LoVo (cell line): ENCODE measurements at places on chromosomes 5 and 9.
A peak's percentile ranks its signal among the peaks of the same experiment; 100 is the strongest.

GRCh38 chr9:87698069-87698809, 27.7 kb upstream of the CTSL start:
- DNase-seq = no peak

DNA sequence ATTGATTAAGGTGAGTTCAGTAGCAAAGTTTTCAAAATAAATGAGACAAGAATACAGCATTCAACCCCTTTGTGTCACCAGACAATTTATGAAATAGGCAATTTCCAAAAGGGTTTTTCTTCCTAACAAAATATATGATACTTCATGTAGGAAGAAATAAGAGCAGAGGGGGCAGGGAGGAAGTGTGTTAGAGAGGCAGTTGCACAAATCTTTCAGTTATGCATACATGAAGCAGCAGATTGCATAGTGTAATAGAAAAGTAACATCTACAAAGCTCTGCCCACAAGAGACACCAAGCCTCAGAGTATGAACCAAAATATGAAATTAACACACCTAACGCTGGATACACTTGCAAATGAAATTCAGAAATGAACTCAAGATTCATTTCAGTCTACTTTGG, 157.0 kb downstream of the DENND1A start:
- DNase-seq = no peak

- peak; percentile 51 for DNase-seq
Measured at GRCh38 chr9:74824654-74825053, 63.1 kb downstream of the TRPM6 start.

DNA sequence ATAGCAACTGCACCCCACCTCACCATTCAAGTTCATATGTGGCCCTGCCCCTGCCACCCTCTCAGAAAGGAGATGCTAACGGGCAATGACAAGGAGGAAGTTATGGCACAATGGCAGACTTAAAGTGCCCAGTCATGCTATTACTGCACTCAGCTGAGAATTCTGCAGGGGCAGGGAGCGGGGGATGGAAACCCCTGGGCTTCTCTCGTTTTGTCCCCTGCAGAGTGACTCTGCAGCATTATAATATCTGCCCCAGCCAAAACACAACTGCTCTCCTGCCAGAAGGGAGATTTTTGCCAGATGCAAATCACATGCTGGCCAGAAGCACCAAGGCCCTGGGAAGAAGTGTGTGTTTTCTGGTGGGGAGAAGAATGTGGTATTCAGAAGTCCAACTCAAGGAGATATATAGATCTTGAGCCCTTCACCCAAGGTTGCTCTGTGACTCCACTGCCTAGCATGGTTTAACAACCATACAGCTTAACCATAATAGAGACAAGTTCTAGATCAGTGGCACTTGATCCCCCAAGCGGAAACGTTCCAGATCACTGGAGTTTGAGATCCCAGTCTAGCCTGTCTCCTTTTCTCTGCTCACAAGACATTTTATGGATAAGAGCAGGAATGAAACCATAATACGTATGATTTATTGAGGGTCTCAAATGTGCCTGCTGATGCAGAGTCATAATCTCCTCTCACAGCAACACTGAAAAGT, 207.0 kb upstream of the MAP3K1 start:
- no peak for DNase-seq

GRCh38 chr5:15789642-15790041, 289.7 kb downstream of the FBXL7 start:
- no peak for DNase-seq

GRCh38 chr5:87267574-87268125, at the start of gene RASA1:
RASA1 (plus strand) TSS chr5:87267883; CDS start chr5:87268452, 569 bp downstream.
- DNase-seq = peak; percentile 95

GRCh38 chr9:32665101-32665500, 29.6 kb upstream of the TAF1L start:
- DNase-seq = no peak

GRCh38 chr9:8074713-8075286, 275.2 kb upstream of the DMAC1 start:
- DNase-seq = no peak

DNA sequence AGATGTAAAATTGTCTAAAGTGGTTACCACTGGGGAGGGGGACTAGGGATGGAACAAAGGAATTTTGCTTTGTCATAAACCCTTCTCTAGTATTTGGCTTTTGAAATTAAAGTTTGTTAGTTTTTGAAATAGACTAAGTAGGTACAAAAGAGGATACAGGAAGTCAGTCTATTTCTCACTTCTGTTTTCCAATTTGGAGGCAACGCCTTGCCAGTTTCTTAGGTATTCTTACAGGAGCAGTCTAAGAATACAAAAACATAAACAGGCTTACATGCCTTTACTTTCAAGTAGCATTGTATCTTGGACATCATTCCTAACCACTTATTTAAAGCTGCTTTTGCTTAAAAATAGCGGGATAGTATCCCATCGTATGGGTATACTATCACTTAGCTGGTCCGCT, 34.4 kb downstream of the ALG2 start:
- no peak for DNase-seq

- DNase-seq = no peak
Measured at GRCh38 chr5:95973793-95974325, 12.2 kb upstream of the ELL2 start.

DNA sequence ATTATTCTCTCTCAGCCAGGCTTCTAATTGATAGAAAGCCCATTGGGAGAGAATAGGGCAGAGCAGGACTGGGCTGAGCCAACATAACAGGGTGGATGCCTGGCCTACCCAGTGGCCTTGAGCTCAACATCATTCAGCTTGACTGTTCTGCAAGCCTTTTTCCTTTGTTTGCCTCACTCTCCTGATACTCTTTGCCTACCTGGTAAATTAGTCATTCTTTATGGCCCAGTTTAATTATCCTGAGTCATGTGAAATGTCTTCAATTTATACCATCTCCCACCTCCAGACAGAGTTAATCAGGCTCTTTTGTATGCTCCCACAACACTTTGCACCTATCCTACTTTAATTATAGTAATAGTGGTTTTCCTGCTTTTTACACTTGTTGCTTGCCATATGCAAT, 13.6 kb downstream of the GLRA1 start:
- DNase-seq = no peak

- DNase-seq = no peak
Measured at GRCh38 chr5:89606939-89607534, 724.1 kb upstream of the MEF2C start.

GRCh38 chr9:110575945-110576344, 3.6 kb downstream of the SVEP1 start:
- no peak for DNase-seq

- DNase-seq = no peak
Measured at GRCh38 chr9:9719373-9720112, 893.3 kb downstream of the PTPRD start.

GRCh38 chr9:37534412-37534811, 41.8 kb downstream of the FBXO10 start:
- no peak for DNase-seq

GRCh38 chr5:9716838-9717281, 86.7 kb upstream of the TAS2R1 start:
- DNase-seq = no peak

- DNase-seq = no peak
Measured at GRCh38 chr5:5483350-5483749, 60.9 kb downstream of the ICE1 start.

DNA sequence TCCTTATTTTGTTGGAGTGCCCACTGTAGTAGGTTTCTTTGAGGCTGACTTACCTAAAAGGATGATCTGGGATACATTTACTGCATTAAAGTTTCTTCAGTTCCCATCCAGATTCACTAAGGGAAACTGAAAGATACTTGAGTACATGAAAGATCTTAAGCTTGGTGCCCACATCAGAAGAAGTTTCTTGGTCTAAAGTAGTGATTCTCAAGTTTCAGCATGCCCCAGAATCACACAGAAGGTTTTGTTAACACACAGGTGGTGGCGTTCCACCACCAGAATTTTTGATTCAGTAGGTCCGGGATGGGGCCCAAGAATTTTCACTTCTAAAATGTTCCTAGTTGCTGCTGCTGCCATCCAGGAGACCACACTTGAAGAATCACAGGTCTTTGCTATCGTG, 171.0 kb downstream of the ZNF462 start:
- DNase-seq = no peak

DNA sequence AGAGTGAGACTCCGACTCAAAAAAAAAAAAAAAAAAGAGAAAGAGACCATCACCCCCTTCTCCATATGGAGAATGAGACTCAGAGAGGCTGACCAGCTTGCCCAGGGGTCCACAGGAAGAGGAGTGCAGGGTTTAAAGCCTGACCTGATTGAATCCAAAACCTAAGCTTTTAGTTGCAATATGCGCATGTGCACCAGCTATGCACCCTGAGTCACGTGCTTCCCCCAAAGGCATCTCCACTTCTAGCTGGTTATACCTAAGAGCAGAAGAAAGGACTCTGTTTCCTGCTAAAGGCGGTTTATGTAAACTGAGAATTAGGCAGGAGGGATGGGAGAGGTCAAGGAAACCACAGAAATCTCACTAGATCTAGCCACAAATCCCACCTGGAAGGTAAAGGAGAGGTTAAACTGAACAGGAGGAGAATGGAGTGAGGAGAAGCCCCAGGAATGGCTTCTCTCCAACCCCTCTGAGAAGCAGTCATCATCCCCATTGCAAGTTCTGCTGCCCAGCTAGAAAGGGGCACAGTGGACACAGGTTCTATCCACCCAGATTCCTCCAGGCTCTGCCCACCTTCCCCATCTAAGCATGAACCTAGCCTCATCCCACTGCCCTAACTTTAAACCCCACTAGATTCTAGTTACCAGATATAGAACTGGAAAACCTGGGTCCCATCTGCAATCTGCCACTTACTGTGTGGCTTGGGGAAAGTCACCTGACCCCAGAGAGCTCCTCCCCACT, 171.3 kb downstream of the ACTL7B start:
- no peak for DNase-seq

DNA sequence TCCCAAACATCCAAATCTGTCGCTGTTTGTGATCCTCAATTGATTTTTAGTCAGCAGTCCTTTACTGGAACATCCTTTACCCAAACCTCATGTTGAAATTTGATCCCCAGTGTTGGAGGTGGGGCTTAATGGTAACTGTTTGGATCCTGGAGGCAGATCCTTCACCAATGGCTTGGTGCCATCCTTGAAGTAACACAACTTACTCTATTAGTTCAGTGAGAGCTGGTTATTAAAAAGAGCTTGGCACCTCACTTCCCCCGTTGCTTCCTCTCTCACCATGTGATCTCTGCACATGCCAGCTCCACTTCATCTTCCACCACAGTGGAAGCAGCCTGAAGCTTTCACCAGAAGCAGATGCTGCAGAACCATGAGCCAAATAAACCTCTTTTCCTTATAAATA, 40.3 kb downstream of the DNAJB5 start:
- no peak for DNase-seq

- DNase-seq = no peak
Measured at GRCh38 chr5:15304914-15305834, 194.8 kb upstream of the FBXL7 start.

- DNase-seq = no peak
Measured at GRCh38 chr5:21424907-21425306, 1428.2 kb downstream of the CDH12 start.

DNA sequence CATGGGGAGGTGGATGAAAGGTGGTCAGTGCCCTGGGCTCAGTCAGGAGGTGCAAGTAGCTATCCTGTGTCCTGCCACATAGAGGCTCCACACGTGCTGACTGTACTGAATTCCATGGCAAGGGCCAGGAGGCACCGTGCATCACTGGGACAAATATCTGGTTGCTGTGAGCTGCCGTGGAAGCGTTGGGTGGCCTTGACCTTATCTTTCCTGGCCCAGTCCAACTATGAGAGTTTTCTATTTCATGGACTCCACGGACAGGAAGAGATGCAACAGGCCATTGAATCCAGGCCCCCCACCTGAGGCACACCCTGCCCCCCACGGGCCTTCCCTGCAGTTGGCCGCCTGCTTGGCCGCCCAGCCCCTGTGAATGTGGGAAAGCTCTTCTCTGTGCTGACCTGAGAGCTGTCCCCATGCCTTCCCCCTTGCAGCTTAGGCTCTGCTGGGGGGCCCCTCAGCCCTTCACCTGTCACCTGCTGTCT, 1.7 kb downstream of the GRHPR start:
- no peak for DNase-seq

DNA sequence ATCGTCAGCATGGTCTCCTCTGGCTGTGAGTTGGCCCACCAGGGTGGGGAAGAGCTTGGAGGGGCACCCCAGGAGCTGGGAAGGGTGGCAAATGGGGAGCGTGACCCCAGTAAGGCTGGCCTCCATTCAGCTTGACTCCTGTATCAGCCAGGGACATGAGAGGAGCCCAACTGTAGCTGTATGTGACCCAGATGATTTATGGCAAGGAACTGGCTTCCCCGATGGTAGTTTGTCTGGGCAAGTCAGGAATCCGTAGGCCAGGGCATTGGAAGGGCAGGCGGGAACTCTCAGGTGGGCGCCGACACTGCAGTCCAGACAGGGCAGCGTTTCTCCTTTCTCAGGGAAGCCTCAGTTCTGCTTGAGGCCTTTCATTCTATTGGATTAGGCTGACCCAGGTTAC, 2.3 kb downstream of the SLC34A1 start:
- no peak for DNase-seq

GRCh38 chr5:73630765-73631164, 4.8 kb downstream of the ARHGEF28 start:
- no peak for DNase-seq

GRCh38 chr9:74330487-74331214, 166.5 kb upstream of the RORB start:
- DNase-seq = no peak

DNA sequence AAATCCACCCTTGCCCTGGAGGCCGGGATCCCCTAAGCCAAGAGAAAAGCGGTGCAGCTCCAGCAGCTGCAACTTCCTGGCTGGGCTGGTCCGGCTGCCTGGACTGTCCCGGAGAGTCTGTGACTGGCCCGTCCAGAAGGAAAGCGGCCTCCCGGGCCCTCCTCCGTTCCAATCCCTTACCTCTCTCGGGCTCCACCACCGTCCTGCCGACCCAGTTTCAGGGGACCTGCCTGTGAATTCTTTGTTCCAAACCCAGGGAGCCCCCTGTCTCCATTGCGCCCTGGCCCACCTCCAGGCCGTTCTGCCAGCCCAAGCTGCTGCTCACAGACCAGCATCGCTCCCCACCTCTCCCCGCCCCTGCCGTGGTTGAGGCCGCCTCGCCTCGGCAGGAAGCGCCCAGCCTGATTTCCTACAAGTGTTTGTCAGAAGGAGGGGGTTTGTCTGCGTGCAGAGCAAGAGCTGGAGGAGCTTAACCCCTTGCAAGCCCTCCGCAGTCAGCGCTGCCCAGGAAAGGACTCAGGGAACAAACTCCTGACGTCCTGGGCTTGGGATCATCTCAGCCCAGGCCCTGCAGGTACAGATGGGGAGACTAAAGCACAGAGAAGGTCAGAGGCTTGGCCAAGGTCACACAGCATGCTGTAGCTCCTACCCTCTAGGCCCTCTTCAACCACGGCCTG, at the start of gene AKNA:
Gene AKNA, minus strand, starts transcription at position 303 of the 677 bp plus-strand sequence. CDS start 6,649 bp downstream, outside the sequence.
- DNase-seq = no peak
